ENCODE measurements at places on chromosomes 1 and 21. TPM values are rescaled to one million over a fixed set of nuclear protein-coding genes. Genes with fewer than 3 reads are reported as not detected.

Gene GCSAML
- not detected for total RNA-seq

GRCh38 chr1:180563026-180563827 lies 4.5 kb downstream of the OVAAL start:
- DNase-seq, result no peak

DNA sequence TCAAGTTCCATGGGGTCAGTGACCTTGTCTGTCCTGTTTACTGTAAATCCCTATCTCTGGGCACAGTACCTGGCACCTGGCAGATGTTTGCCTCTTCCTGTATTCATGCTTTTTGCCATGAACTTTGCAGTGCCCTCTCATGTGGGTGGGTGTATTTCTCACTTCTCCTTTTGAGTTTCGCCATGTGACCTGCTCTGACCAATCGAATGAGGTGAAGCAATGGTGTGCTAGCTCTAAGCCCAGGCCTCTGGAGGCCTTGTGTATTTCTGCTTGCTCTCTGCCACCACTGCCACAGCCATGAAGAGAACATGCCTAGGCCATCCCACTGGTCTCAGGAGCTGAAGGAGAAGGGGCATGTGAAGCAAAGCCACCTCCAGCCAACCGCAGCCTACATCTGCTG lies 185.5 kb upstream of the ZC3H12A start:
- DNase-seq, result no peak

GRCh38 chr1:245207056-245207638 lies 52.4 kb downstream of the KIF26B start:
- no peak for DNase-seq

- no peak for DNase-seq
These were observed 10.8 kb downstream of the AGT start for GRCh38 chr1:230702934-230703678.

- DNase-seq, result no peak
These were observed 65.6 kb upstream of the ERRFI1 start for GRCh38 chr1:8091691-8092090.
